ENCODE measurements at places on chromosomes 4 and X.

DNA sequence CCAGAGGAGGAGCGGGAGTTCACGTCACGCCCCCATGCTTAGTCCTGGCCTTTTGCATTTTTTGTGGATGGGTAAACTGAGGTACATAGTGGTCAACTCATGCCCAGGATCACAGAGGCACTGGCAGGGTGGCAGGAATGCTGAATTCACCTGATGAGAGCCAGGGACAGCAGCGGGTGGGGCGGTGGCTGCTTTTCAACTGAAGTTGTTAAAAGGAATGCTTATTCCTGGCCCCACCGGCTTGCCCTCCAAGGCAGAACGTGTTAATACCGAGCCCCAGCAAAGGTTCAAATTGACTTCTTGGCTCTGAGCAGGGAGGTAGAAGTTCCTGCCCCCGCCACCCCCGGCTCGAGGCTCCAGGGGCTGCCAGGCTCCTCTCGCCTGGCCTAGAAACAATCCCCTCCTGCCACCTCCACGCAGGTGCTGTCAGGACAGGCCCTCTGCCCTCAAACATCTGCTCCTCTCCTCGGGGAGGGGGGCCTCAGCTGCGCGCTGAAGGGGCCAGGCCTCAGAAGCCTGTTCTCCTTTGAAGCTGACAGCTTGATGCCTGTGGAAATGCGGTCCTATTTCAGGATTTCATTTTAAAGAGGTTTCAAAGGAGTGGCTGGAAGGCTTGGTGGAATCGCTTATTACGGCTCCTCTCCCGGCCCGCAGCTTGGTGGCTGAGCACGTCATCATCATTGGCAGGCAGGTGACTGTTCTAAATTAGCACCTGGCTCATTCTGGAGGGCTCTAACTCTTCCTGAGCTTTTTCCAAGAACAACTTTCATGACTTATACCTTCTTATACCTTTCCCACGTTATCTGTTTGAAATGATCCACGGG, 93.0 kb downstream of the PHKA2 start:
- no peak for DNase-seq

DNA sequence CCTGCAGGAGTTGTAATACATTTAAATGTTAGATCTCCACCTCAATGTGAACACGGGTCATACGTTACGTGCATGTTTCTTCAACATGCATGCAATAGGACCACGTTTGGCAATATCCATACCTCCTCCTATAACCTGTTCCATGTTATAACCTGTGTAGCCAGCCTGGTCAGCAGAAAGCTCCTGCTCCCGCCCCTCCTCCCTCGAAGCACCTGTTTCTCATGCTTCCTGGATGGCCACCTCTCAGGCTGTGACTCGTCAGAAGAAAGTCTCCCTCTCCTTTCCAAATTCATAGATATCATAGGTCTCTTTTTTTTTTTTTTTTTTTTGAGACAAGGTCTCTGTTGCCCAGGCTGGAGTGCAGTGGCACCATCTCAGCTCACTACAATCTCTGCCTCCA, 96.5 kb downstream of the HMX1 start:
- no peak for DNase-seq

GRCh38 chrX:48606091-48606490, 8.8 kb downstream of the WDR13 start:
- DNase-seq: no peak

GRCh38 chrX:115939070-115939469, 231.5 kb upstream of the AGTR2 start:
- DNase-seq: no peak

- DNase-seq: no peak
Observed at GRCh38 chr4:72591547-72592454, 22.8 kb upstream of the ADAMTS3 start.

- DNase-seq: no peak
Observed at GRCh38 chrX:19190902-19191301, 68.6 kb upstream of the ADGRG2 start.

- no peak for DNase-seq
Observed at GRCh38 chr4:53763813-53764597, 172.7 kb upstream of the LNX1 start.

- DNase-seq: no peak
Observed at GRCh38 chr4:48781968-48782367, 1.9 kb upstream of the FRYL start.

DNA sequence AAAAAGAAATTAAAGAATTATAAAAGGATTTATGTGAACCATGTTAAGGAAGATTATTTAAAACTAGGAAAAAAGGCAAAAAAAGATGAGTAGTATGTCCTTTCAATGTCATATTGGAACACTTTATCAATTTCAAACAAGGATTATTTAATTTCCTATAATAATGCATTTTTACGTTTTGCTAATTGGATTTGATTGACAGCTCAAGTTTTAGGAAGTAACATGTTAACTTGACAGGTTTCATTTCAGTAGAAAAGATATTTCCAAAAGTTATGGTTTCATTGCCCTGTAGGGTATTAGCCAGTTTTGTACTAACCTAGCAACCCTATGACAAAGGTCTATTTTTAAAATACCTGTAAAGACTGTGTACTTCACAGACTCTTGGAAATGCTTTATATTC, 379.6 kb upstream of the ZFP42 start:
- no peak for DNase-seq

DNA sequence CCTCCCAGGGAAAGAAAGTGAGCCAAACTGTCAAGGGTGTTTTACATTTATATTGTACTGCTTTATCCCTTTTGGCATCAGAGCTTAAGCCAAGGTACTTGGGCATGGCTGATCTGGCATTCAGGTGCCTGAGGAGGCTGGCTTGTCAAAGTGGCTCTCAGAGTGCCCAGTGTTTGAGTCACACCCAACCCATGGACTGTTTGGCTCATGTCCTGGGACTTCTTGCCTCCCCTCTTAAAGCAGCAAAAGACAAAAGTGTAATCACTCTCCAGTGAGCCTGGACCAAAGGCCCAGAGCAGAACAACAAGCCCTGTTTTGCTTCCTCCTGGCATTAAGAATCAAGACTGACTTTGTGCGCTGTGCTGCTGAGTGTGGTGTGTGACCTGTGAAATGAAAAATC, 311.7 kb upstream of the TAPT1 start:
- DNase-seq: no peak

DNA sequence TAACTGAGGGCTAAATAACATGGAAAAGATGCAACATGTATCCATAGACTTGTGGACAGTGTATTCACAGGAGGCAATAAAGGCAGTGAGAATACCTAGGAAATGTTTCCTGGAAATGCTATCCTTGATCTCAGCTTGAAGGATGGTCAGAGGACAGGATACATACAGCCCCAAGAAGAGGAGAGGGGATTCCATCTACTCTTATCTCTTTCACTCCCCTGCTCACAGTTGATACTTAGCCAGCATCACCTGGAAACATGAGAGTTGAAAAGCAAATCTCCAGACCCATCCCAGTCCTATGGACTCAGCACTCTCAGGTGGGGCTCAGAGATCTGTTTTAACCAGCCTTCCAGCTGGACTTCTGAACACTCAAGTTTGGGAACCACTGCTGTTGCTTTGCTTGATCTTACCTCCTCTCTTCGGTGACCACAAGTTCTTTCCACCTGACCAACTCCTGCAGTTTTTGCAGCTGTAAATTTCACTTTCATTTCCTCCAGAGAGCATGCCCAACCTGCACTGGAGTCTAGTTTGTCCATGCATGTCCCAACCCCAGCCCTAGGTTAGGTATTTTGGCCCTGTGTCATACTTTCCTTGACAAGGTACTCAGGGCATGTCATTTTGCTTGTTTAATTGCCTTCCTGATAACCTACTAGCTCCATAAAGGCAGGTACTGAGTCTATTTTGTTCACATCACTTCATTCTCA, 10.4 kb downstream of the RELL1 start:
- DNase-seq: no peak

DNA sequence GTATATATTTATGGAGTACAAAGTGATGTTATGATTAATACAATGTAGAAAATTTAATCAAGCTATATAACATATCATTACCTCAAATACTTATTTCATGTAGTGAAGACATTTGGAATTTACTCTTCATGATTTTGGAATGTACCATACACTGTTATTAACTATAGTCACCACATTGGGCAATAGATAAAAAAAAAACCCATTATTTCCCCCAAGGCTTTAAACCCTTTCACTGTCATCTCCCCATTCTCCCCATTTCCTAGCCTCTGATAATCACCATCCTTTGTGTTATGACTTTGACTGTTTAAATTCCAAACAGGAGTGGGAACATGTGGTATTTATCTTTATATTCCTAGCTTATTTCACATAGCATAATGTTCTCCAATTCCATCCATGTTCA, 2189.1 kb upstream of the AGA start:
- no peak for DNase-seq

- no peak for DNase-seq
Observed at GRCh38 chr4:45910511-45910910, 213.3 kb downstream of the GABRG1 start.

DNA sequence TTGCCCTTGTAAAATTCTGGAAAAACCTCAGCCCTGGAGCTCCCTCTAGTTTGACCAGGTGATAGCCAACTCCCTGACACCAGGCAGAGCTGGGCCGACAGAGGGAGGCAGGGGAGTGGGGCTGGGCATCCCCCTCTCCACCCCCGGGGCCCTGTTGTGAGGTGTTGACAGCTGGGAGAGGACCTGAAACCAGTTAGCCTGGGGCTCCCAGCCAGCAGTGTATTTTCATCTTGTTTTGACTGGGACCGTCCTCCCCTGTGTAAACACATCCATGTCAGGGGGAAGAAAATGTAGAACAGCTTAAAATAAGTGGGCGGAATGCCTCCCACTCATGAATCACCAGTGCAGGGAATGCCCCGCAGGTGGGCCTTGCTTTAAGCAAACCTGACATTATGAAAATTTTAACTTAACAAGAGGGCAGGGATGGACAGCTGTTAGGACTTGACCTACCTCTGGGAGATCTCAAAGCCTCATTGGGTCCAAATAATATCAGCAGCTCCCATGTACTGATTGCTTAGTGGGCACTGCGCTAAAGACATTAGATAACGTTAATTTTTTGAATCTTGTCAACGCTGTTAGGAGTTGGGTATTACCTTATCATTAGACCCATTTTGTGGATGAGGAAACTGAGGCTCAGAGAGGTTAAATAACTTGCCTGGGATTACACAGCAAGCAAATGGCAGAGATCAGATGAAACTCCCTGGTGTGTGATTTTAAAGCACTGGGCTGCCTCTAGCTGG, 45.9 kb downstream of the TSC22D3 start:
- no peak for DNase-seq

DNA sequence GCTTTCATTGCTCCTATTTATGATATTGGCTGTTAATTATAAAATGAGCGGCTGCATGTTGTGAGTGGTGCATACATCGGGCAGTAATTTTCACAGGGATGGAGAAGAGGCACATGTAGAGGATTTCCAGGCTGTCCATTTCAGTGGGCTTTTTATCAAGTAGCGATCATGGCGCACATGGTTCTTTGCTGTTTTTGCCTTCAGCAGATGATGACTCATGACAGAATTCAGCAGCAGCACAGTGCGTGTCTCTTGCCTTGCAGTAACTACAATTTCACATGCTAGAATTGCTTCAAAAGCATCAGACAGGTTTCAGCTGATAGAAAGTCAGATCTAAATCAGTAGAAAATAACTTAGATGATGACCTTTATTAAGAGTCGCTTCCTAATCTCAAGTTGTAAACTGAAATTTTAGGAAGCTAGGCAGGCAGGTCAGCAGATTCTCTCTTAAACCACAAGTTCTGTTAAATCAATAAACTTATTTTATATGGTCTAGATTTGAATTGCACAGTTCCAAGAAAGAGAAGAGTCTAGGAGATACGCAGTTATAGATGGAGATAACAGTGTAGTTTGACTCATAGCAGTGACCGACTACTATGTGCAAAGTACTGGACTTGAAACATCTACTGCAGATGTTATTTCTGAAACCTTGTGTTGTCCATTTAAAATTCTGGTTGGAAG, 35.8 kb downstream of the LRP2BP start:
- DNase-seq: no peak

DNA sequence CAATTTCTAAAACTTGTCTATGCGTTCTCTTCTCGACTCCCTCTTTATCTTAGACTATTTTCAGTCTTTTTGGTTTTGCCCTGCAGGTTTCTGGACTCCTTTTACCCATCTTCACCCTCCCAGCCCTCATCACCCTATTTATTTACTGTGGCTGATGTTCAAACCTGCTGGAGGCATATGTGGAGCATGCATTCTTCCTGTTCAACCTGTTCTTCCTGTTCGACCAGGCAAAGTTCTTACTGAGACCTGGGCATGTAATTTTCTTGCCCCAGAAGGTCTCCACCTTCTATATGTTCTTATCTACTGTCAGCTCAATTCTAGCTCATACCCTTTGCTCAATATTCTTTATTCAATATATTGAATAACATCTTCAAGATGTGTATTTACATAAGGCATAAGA, 69.4 kb upstream of the AGA start:
- no peak for DNase-seq

GRCh38 chr4:127055357-127055756, 577.4 kb upstream of the INTU start:
- no peak for DNase-seq

GRCh38 chr4:30350288-30350687, 369.9 kb upstream of the PCDH7 start:
- DNase-seq: no peak

DNA sequence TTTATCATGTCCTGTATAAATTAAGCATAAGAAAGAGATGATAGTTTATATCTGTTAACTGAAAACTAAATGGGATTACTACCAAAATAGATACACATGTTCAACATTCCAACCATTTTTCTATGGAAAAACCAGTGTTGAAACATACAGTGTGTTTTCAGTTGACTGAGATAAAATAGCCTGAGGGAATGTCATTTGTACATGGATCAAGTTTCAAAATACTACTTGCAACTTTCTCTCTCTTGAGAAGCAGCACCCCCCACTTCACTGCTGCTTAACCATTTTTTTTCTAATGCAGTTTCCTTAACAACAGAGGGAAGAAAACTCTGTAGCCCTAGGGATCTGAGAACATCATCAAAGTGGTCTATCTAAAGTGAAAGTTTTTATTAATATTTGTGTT, 70.8 kb downstream of the NPNT start:
- no peak for DNase-seq

Measured in NCI-H774 (cell line).